ENCODE measurements at places on chromosomes 16 and 17.

- no peak for ATAC-seq
These were observed 772 bp upstream of the NUP93 start for GRCh38 chr16:56728980-56729734.

GRCh38 chr16:65212791-65213190 is 90.9 kb upstream of the CDH11 start:
- no peak for ATAC-seq

DNA sequence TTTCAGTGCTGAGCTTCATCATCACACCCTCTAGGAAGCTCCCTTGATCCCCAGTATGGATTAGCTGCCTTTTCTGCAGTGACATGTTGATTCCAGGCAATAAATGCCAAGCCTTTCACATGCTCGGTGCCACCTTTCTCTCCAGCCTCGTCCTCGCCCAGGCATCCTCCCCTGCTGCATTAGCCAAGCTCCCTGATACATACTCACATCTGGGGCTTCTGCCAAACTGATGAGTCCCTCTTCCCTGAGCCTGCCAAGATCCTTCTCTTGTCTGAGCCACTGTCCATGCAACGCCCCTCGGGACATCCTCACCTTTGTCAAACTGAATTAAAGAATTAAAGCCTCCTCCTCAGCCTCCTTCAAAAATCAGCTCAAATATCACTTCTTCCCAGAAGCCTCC is 538.5 kb upstream of the CDH11 start:
- peak; percentile 48 for ATAC-seq

DNA sequence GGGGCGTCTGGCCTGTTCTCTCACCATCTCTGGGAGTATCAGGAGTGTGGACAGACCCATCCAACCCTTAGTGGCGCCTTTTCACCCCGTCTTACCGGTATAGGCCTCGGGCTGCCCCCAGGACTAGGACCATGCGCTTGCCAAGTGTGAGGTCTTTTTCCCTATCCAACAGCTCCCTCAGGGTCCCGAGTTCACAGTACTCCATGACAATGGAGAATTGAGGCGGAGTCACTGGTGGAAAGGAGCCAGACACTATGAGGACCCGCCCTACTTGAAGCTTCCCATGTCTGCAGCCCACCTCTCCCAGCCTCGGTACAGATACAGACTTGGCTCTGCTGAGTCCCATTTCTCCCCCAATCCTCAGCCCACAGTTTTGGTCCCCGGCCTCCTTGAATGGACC is 15.9 kb upstream of the RFWD3 start:
- no peak for ATAC-seq

DNA sequence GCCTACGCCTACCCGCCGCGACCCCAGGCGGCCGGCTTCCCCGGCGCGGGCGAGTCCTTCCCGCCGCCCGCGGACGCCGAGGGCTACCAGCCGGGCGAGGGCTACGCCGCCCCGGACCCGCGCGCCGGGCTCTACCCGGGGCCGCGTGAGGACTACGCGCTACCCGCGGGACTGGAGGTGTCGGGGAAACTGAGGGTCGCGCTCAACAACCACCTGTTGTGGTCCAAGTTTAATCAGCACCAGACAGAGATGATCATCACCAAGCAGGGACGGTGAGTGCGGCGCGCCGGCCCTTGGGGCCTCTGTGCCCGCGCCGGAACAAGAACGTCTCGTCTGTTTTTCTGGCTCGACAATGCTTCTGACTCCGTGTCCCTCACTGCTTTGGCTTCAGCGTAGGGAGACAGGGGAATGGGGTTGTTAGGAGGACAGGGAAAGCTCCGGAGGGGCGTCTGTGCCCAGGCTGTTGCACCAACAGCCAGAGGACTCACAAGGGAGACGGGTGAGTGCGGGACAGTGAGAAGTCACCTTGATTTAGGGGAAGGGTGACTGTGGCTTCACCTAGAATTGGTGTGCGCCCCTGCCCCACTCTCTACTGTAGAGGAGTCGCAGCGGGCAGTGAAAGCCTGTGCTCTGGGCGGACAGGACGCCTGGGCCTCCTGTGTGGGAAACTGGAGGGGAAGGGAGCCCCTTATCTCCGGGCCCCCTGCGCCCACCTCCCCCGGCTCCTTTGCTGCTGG is 806 bp downstream of the TBX21 start:
- peak; percentile 13 for ATAC-seq
